Naive thymus-derived CD4-positive, alpha-beta T cell (primary cell): ENCODE measurements at places on chromosomes 12 and 14. TPM values are rescaled to one million over a fixed set of nuclear protein-coding genes. Genes with fewer than 3 reads are reported as not detected.

Gene CCDC38
- polyA plus RNA-seq: 0.08 TPM

Gene GZMH
- polyA plus RNA-seq: 1.6 TPM

Gene SELPLG
- 831 TPM for polyA plus RNA-seq

Gene FGF6
- not detected for polyA plus RNA-seq

Gene SDS
- not detected for polyA plus RNA-seq
